Activated CD8-positive, alpha-beta memory T cell treated with anti-CD3 and anti-CD28 coated beads for 1 hour (primary cell): ENCODE measurements at places on chromosomes 4 and X.

DNA sequence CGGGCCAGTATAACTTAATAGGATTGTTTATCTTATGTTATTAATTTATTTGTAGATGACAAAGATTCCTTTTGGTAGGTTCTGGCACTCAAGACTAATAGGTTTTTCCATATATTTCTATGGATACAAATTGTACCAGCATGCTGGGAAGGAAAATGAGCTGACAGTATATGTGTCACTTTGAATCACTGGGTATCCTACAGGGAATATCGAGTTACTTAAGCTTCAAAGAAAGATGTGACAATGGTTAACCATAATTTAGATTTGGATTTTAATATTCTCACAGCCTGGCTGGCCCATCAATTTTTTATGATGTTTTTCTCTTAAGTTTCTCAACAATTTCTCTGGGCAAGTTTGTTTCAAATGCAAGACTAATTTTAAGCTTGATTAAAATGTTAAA is 498.8 kb upstream of the FTHL17 start:
- DNase-seq, result no peak

DNA sequence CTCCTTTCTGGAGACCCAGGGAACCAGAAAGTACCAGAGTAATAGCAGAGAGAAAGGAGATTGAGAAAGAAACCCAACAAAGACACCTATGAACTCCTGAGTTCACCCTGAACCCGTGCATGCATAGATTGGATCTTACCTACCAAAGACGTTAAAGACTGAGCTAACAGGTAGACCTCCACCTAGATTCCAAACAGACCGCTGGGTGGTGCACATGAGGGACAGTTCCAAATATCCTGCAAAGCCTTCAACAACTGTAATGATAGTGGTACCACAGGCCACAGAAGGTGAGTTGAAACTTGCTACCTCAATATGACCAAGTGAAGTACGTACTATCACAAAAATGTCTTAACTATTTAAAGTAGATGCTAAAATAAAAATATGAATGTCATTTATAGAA is 34.0 kb upstream of the NR0B1 start:
- DNase-seq, result no peak

DNA sequence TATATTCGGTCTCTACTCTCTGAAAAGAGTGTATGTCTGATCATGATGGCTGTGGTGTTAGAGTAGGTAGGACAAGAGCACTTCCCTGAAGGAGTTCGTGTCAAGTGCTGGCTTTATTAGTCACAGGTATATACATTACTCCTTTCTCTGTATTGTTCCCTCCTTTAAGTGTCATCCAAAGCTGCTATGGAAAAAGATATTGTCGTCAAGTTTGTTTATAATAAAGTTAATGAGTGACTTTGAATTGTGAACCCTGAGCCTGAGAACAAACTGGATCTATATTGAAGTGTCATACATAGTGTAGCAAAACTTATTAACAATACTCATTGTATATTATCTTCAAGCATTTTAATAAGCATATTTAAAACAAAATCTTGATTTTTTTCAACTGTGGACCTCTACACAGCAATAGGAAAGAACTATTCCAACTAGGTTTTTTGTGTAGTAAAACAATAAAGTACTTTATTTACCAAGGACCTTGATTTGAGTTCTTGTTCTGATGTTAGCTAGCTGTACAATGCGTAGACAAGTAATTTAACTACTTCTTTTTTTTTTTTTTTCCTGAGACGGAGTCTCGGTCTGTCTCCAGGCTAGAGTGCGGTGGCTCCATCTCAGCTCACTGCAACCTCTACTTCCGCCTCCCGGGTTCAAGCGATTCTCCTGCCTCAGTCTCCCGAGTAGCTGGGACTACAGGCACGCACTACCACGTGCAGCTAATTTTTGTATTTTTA is 177.7 kb downstream of the RAPGEF2 start:
- no peak for DNase-seq

DNA sequence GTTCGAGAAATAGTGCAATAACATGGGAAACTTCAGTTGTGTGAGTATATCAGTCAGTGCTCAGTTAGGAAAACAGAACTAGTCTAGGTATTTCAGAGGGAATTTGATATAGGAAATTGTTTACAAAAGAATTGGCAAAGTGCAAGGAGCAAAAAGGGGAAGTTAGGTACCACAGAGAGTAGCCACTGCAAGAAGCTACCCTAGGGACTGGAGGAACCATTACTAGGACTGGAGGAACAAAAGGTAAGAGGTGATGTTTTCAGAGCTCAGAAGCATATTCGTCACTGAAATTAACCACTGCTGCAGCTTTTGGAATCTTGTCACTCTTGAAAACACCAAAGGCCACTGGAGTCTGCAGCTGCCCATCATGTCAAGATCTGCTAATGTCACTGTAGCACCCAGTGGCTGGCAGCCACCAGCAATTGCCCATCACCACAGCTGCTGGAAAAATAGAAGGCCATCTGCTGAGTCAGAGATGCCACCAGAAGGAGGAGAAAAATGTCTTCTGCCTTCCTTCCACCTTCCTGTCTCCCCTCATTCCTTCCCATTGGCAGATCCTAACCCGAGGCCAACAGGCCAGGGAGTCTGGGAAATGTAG is 160.6 kb upstream of the RPS6KA3 start:
- no peak for DNase-seq

DNA sequence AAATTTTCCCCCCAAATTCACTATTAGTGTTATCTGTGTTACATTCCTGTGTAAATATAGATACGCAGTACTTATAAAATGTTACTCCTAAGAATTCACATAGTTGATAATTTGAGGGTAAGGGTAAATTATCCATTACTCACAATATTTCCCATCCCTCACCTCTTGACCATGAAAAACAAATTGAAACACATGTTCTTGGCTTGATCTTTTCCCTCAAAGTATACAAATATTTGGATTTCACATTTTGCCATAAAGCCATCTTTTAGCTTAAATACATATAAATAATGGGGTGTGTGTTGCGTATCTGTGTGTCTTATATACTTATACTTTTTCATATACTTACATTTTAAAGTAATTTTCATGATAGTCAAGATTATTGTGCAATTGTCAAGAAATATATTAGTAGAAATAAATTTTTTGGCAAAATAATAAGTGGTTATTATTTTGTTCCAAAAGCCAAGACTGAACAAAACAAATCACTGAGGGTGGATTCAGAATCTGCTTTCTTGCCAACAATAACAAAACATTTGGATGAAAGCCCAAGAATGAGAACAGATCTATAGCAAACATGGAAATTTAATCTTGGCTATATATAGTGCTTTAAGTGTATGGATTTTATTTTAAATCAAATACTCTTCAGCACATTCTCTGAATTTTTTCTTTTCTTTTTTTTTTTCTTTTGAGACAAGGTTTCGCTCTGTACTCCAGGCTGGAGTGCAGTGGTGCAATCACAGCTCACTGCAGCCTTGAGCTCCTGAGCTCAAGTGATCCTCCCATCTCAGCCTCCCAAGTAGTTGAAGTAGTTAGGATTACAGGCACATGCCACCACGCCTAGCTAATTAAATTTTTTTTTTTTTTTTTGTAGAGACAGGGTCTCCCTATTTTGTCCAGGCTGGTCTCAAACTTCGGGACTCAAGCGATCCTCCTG is 48.5 kb upstream of the PRSS48 start:
- no peak for DNase-seq

- no peak for DNase-seq
Observed at GRCh38 chrX:153477364-153477857, 7.0 kb upstream of the HAUS7 start.

DNA sequence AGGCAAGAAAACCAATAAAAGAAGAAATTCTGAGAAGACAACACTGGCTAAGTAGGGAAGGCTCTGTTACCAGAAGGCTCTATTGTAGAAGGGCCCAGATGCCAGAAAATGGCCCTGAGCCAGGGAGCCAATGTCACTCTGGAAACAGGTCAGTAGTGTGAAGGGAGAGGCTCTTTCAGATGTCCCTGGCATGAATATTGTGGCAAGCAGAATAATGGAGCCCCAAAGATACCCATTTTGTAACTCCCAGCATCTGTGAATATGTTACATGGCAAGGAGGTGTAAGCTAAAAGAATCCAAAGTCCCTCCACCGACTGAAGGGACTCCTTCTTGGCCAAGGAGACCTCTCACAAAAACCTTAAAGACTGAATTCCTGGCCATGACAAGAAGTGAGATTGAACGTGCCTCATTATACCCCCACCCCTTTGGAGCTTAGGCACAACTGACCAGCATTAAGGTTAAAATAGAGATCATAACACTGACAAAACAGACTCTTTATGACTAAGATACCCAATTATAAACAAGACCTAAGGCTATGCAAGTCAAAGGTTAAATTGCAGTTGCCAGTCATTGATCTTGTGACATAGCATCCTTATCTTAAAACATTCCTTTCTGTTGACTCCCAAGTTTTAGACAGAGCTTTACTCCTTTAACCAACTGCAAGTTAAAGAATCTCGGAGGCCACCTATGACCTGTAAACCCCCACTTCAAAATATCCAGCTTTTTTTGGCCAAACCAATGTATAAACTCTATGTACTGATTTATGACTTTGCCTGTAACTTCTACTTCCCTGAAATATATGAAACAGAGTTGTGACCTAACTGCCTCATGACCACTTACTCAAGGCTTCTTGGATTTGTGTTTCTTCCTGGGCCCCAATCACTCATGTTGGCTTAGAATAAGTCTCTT is 42.2 kb upstream of the SMIM10 start:
- DNase-seq, result no peak

DNA sequence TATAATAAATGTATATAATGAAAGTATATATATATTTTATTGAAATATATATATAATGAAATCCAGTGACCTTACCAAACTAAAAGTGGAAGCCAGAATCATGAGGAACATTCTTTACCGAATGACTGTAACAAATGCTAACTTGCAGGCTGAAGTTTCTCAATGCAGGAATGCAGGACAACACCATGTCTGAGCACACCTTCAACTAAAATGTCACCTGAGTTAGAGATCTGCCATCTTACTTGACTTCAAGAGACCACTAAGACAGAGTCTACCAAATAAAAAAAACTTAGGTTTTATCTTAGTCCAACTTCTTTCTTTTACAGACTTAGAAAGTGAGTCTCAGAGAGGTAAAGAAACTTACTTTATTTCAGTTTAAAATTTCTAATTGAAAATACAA is 176.2 kb downstream of the FSTL5 start:
- no peak for DNase-seq

DNA sequence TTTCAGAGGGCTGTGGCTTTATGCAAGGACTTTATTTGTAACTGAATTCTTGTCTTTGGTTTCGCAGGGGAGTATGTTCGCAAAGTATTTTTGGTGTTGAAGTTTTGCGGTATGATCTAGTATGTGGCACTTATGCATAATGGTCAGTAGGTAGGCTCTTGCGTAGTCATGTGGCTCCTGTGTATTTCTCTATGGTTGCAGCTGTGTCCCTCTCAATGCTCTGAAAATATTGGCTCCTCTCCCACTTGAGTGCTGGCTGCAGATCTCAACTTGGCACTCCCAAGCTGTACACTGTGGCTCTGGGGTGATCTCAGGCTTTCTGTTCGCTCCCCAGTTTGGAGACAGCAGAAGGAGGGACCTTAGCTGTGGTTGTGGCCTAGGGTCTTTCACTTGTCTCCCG is 24.8 kb downstream of the ARMCX5 start:
- no peak for DNase-seq

- no peak for DNase-seq
Observed at GRCh38 chr4:173333658-173334084, 487 bp downstream of the HMGB2 start.

- DNase-seq, result no peak
Observed at GRCh38 chr4:187065396-187065795, 341.7 kb upstream of the FAT1 start.

DNA sequence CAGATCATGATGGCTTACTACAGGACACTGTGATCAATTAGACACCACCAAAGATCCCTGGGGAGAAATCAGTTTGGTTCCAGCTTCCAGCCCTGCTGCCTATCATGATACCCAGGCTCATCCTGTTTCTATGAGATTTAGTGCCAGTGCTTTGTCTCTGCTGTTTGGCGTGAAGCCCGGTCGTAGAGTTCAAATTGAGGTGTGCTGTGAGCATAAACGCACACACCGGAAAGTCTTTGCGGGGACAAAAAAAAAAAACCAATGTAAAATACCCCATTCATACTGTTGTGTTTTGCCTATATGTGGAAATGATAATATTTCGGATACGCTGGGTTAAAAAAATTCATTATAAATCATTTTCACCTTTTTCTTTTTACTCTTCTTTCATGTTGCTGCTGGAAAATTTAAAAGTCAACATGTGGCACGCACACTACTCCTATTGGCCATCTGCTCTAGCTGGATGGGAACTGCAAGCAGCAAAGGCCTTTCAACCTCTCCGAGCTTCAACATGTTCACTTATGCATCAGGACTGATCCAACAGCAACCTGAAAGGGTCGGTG is 607 bp upstream of the DKC1 start:
- no peak for DNase-seq

DNA sequence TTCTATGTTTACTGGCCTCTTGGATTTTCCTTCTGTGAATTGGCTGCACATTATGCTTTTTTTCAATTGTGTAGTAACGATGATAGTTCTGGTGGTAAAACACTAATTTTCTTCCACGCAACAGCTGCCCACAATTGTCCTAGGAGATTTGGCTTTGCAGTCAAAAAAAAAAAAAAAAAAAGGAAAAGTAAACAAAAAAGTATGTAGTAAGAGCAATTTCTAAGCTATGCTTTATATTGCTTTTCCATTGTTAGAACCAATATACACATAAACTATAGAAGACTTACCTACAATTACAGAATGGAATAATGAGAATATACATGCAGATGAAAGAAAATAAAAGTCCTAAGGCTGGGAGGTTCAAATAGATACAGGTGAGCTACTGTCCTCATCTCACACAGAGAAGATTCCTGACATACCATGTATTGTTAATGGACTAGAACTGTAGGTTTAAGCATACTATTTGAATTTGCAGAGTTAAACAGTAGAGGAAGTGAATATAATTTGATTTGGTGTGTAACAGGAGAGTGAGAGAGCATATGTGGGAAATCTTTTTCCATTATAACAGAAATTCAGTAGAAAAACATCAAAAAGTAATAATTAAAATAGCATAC is 976.2 kb downstream of the RAB28 start:
- DNase-seq, result no peak

DNA sequence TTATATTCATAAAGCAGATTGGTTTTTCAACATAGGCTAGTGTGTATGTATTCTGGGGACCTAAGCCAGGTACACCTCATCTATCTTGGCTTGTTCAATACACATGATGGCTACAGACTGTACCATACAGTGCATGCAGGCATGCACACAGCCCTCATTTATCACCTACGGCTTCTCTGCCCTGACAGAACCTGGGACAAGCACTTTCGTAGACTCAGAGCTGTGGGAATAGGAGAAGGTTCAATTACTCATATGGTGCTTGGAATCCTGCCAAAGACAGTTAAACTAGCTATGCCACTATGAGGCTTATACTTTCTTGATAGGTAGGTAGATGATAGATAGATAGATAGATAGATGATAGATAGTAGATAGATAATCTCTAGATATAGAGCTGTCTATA is 457.2 kb downstream of the GALNTL6 start:
- no peak for DNase-seq

DNA sequence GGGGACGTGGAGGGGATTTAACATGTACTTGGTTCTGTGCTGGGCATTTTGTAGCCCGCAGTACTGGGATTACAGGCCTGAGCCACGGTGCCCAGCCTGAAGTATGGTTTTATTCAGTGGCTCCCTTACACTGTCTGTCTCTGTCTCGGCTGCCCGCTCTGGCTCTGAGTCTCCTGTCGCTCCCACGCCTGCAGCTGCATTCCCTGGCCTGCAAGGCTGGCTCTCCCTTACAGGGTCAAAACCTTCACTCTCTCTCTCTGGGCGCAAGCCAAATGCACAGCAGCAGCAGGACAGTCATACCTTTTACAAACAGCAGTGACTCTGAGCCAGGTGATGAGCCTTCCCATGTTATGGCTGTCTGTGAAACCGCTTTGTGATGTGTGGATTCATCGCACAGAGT is 72.1 kb downstream of the HTRA3 start:
- no peak for DNase-seq

- DNase-seq, result no peak
Observed at GRCh38 chrX:11427453-11428071, 134.3 kb downstream of the AMELX start.
